Suppressor macrophage (primary cell): ENCODE measurements at places on chromosomes 1 and 21.

DNA sequence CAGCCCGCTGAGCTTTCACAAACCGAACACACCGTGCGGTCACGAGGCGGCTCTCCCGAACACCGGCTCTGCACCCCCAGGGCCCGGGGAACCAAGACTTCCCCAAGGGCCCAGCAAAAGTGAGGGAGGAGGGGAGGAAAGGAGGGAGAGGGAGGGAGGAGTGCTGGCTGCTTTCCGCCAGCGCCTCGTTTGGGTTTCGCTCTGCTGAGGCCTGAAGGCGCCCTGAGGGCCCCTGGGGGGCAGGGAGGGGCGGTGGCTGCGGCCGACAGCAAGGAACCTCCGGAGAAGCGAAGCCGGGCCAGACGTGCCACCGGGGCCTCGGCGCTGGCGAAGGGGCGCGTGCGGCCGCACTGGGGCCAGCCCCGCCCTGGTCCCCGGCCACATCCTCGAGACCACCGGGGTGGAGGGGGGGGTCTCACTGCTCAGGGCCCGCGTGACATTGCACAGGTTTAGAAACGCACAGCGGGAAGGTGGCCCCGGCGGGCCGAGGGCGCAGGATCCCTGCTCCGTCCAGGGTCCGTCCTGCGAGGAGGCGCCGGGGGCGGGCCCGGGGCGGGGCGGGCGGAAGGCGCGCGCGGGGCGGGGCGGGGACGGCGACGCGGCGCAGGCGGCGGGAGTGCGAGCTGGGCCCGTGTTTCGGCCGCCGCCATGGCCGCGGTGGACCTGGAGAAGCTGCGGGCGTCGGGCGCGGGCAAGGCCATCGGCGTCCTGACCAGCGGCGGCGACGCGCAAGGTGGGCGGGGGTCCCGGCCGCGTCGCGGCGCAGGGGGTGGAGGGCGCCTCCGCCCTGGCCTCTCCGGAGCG is at the start of gene PFKL:
Gene PFKL, plus strand, starts transcription at position 596 of the 804 bp plus-strand sequence. Its CDS starts 53 bp downstream, at position 649.
- peak; percentile 94 for DNase-seq

DNA sequence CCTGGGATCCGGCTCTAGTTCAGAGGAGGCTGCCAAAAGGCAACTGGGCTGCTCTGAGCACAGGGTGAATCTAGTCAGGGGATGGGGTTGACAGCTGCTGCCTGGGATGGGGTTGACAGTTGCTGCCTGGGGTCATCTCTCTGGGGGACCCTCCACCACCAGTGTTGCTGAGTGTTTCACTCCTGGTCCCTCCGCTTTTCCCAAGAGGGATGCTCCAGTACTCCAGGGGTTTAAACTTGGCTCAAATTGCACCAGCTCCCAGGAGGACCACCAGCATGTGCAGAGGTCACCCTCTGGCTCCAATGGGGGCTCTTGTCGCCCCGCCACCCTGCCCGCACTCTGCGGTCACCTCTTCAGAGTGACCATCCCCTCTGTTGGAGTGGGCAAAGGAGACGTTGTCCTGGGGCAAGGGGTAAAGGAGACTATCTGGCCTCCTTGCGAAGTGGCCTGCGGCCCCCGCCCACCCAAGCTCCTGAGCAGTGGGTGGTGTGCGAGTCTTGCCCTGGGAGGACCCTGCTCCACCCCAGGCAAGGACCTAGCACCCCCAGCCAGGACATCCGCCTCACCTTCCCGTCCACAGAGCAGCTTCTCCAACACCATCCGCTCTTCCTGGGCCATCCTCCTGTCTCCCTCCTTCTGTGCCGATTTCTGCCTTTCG is 52.6 kb downstream of the SIK1 start:
- no peak for DNase-seq

- peak; percentile 68 for DNase-seq
Observed at GRCh38 chr1:165857046-165857801, 29.8 kb downstream of the UCK2 start.

- DNase-seq: peak; percentile 48
Observed at GRCh38 chr1:212529211-212529741, 79.3 kb upstream of the ATF3 start.

- DNase-seq: no peak
Observed at GRCh38 chr1:118042501-118042900, 113.0 kb downstream of the WDR3 start.

GRCh38 chr1:34842073-34842472 is 17.5 kb downstream of the SMIM12 start:
- DNase-seq: no peak

- DNase-seq: no peak
Observed at GRCh38 chr1:8415526-8416278, 97.8 kb downstream of the SLC45A1 start.

GRCh38 chr1:51247499-51247898 is 11.4 kb downstream of the RNF11 start:
- no peak for DNase-seq

- DNase-seq: no peak
Observed at GRCh38 chr1:203366476-203366875, 15.6 kb upstream of the FMOD start.

DNA sequence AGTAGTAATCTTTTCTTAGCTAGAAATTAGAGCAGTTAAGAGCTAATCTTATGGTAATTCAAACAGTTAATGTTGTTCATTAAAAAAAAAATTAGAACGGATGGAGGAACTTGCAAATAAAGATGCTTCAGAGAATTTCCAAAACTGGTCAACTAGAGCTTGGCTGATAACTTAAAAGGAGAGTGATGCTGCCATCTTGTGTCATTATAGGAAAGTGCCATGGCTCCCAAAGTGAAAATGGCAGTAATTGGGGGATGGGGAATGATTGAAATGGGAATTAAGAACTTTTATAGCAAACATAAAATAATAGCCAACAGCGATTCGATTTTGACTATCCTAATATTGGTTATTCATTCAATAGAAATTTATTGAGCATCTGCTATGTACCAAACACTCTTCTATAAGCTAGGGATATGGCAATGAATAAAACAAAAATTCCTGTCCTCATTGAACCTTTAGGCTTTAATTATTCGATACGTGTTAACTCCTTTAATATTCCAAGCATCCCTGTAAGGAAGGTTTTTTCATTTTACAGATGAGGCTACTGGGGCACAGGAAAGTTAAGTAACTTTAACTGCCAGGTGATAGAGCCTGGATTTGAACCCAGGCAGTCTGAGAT is 5.7 kb upstream of the PLPP3 start:
- DNase-seq: peak; percentile 71

- DNase-seq: no peak
Observed at GRCh38 chr1:6544831-6545230, 9.5 kb downstream of the NOL9 start.

- DNase-seq: no peak
Observed at GRCh38 chr1:87800006-87800405, 471.3 kb downstream of the LMO4 start.

DNA sequence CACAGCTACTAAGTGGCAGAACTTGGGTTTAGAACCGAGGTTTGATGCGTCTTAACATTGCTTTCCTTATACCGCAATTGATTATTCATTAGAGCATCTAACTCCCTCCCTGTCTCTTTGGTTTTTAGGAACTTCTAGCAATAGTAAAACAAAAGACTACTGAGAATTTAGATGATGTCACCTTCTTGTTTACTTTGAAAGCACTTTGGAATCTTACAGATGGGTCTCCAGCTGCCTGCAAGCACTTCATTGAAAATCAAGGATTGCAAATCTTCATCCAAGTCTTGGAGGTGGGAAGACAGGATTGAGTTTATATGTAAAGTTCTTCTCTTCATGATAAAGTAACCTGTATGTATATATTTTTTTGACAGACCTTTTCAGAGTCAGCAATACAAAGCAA is 35.0 kb downstream of the ZYG11A start:
- no peak for DNase-seq

DNA sequence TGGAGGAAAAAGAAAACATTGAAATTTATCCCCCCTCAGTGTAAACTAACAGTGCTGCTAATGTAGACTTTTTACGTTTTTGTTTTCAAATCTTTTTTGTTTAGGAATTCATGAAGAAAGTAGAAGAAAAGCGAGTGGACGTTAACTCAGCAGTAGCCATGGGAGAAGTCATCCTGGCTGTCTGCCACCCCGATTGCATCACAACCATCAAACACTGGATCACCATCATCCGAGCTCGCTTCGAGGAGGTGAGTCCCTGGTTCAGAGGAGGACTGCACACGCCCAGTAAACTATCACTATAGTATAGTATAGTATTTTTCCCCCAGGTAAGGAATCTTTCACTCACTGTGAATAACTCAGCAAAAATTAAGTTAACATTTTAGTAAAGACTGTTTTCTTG is 37.8 kb upstream of the BMP8A start:
- no peak for DNase-seq

DNA sequence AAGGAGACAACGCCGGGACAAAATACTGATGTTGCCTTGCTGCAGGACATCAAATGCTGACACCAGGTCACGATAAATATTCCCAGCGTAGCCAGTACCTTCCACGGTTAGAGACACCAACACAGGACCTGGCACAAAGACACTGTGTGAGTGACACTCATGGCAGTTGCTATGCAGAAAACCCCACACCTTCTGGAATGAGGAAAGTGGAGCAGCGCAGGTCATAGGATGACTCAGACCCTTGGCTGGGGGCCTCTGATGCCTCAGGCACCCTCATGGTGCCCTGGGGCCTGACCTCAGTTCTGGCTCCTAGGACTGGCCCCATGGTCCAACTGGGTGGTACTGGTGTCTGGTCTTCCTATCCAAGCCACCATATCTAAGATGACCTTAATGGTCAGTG is 7.0 kb downstream of the DCST2 start:
- DNase-seq: no peak

- no peak for DNase-seq
Observed at GRCh38 chr1:153483776-153484175, 23.3 kb upstream of the S100A7 start.

DNA sequence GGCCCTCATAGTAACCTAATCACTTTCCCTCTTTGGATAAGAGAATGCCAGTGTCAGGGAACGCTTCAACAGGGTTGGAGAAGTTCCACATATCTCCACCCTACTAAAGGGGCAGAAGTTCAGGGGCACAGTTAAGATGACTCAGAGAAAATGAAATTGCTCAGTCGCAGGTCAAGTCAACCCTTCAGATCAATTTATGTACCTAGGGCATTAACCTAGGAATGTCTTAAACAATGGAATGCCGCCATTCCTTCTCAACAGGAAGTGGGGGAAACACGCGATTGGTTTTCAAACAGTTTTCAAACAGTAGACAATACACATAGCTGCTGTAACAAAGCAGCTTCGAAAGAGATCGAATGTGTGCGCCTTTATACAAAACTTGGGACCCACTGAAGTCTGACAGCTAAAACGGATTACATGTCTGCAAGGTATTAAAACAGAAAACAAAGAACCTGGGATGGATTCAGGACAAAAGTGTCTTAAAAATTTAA is 897 bp downstream of the SLC25A24 start:
- peak; percentile 42 for DNase-seq

DNA sequence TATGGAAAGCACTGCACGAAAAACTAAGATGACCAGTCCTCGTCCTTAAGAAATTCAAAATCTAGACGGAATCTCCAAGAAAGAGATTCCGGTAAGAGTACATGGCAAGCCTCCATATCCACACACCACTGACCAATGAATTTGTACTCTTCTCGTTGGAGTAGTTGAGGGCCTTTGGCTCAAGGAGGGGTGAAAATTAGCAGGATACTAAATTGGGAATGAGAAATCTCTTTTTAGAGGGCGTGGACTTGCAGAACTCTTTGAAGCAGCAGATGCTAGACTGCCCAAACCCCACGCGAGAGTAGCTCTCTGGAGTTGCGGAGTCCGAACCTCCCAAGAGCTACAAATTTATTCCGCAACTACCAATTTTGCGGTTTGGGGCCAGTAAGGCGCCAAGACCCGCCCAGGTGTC is 872 bp upstream of the PPP2R5A start:
- peak; percentile 40 for DNase-seq

- peak; percentile 52 for DNase-seq
Observed at GRCh38 chr1:160124705-160125478, 9.3 kb downstream of the ATP1A2 start.

DNA sequence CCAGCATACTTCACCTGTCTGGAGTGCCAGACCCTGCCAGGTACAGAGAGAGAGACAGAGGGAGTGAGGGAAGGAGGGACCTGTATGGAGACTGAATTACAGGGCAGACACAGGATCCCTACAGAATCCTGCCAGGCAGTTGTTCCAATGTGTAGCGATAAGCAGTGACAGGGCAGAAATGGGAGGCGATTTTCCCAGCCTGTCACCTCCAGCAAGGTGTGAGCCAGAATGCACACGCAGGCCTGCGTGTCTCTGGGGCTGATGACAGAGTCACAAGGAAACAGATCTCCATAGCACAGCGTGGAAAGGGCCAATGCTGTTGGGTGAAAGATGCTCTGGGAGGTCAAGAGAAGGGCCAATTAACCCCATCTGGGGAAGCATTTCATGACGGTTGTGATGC is 111.3 kb downstream of the HIVEP3 start:
- DNase-seq: no peak

GRCh38 chr1:6123816-6124215 is 56.3 kb downstream of the CHD5 start:
- DNase-seq: no peak

DNA sequence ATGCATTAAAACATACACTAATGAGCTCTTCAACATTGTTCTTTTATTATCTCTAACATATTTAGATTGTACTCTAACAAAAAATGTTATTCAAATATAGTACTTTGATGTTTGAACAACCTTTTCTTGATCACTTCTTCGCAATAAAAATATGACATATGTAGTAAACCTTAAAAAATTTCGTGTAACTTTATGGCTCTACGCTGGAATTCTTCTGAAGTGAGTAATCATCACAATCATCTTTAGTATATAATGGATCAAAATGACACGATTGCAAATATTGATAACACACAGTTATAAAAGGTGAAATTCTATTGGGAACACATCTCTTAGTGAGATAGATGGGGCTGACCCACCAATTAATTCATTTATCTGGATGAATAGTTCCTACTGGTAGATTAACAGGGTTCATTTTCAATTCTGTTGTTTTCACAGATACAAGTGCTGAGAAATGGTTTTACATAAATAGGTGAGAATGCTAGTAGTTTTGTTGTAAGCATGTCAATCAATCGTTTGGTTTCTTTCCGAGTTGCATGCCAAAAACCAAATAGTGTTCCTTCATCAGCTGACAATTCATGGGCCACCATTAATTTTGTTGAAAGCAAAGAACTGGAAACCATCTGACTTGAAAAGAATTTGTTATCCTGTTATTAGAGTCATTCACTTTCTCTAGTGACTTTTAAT is 1.5 kb upstream of the ZMPSTE24 start:
- DNase-seq: no peak

DNA sequence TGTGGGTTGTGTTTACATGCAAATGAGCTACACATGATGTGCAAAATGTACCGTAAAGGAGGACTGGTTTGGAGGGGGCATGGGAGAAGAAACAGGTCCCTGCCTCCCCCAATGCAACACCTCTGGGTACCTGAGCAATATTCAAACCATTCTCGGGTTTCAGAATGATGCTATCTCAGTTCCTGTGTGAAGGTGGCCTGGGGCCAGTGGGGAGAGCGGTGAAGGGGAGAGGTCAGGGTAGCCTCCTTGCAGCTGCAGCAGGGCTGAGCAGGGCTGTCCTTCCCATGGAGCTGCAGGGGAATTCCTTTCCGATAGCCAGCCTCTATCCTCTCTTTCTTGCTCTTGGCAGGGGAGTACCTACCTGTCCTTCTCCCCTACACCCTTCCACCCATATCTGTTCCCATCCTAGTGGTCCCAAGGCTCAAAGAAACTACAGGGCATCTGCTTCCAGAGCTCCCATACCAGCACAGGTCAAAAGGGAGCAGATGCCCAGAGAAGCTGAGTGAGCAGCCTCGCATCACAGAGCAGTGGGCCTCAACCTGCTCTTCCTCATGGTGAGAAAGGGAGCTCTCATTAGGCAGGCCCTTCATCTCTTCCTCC is 11.9 kb downstream of the MEF2D start:
- DNase-seq: no peak

GRCh38 chr1:84758968-84759491 is 68.8 kb upstream of the SSX2IP start:
- peak; percentile 63 for DNase-seq

- no peak for DNase-seq
Observed at GRCh38 chr1:178751046-178751445, 26.0 kb downstream of the RALGPS2 start.
